ENCODE measurements at places on chromosomes 5 and 9. TPM values are rescaled to one million over a fixed set of nuclear protein-coding genes. Genes with fewer than 3 reads are reported as not detected.

KCTD16 gene
- 33.0 TPM for total RNA-seq

MRPS2 gene
- total RNA-seq: 11.6 TPM

PCDHB13 gene
- total RNA-seq: 0.89 TPM

PRRT1B gene
- not detected for total RNA-seq

DMRT3 gene
- total RNA-seq: not detected

MEGF10 gene
- total RNA-seq: 0.14 TPM

GLRA1 gene
- not detected for total RNA-seq

CXCL14 gene
- total RNA-seq: 0.97 TPM

TNFAIP8 gene
- total RNA-seq: 25.3 TPM

MRPS27 gene
- total RNA-seq: 60.9 TPM

ASPN gene
- not detected for total RNA-seq
